ENCODE measurements at places on chromosomes 4 and X.

GRCh38 chrX:16711219-16711811, 1.2 kb downstream of the CTPS2 start:
- DNase-seq, result peak; percentile 23

DNA sequence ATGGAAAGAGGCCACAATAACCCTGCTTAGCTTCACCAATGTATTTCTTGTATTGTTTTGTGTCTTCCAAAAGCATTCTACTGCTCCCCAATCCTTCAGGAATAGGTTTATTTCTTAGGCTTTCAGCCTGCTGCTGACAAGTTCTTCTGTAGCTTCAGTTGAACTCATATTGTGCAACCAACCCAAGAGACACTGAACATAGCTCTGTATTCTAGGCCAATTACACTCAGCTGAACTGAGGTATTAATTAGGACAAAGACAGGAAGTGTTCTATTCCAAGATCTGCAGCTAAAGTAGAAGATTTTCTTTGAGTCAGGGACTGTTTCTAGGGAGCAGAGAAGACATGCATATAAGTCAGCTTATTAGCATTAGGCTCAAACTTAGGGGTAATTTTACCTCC, 151.8 kb downstream of the LHFPL1 start:
- DNase-seq, result no peak

DNA sequence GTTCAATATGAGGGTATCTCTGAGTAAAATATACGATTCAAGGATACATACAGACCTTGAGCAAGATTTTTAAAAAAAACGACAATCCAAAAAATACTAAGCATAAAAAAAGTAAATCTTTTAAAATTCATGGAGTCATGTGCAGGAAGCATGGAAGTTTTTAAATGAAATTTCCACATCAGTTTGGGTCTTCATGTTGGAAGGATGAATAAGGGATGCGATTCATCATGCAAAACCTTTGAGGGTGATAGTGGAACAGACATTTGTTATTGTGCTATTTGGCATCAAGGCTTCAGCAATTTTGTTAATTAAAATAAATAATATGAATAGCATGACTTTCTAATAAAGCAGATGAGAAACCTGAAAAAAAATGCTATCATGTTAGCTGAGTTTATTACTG, 815.0 kb upstream of the PCDH10 start:
- DNase-seq, result no peak

DNA sequence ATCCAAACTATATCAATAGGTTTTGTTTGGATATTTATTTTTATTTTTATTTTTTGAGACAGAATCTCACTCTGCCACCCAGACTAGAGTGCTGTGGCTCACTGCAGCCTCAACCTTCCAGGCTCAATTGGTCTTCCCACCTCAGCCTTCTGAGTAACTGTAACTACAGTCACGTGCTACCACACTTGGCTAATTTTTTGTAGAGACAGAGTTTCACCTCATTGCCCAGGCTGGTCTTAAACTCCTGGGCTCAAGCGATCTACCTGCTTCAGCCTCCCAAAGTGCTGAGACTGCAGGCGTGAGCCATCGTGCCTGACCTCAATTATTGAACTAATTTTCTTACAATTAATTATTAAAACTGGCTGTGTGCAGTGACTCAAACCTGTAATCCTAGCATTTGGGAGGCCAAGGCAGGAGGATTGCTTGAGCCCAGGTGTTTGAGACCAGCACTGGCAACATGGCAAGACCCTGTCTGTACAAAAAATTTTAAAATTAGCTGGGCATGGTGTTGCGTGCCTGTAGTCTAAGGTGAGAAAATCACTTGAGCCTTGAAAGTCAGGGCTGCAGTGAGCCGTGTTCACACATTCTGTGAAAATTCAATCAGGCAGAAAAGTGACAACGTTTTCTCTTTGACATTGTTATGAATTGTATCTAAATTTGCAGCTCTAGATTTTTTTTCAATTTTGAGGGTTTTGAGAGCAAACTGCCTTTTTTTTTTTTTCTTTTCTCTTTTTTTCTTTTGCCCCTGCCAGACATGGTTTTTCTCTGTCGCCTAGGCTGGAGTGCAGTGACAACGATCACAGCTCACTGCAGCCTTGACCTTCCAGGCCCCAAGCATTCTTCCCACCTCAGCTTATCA, 66.0 kb downstream of the UBE2K start:
- DNase-seq, result no peak

DNA sequence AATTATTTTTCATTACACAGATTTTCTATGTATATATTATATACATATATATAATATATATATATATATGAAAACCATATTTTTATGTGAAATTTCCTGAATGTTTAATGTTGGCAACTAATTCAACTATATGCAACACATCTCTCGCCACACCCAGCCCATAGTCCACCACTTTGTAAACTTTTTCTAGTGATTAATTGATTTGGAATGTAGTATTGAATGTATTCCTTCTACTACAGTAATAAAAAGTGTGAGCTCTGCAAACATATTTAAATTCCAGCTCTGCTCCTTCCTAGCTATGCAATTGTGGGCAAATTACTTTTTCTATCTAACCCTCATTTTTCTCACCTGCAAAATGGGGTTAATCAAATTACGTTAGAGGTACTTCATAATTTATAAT, 187.8 kb downstream of the TEX11 start:
- no peak for DNase-seq

DNA sequence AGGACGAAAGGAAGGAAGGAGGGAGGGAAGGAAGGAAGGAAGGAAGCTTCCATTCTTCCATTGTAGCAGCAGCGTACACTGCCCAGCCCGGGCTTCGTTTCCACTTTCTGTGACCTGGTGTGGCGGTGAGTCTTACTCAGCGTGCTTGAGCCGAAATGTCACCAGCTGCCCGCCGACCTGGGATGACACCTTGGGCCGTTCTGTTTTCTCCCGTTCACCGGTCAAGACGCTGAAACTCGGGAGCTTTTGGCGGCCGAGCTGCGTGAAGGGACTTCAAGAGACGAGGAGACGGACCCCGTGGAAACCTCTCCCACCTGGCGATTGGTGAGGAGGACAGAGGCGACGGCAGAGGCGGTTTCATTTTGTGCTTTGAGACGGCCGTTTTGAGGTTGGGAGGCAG, 47.1 kb upstream of the PPP2R3B start:
- DNase-seq, result no peak

GRCh38 chr4:3384391-3384770, 57.4 kb upstream of the HGFAC start:
- DNase-seq, result no peak

DNA sequence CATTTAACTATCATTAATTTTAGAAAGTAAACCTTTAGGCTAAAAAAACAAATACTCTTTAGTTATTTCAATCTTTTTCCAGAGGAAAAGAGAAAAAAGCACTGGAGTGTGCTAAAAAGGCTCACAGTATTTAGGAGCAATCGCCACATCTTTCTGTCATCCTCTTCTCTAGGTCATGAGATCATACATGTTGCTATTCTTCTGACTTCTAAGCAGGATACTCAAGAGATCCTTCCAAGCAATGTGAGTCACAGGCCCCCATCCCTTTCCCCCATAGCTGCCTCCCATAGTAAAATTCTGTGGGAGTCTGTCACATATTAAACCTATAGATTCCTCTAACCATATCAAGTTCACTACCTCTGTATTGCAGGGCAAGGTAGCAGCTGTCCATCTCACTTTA, 7.7 kb downstream of the EDNRA start:
- no peak for DNase-seq

GRCh38 chrX:49977319-49978090, 55.1 kb downstream of the CLCN5 start:
- no peak for DNase-seq

DNA sequence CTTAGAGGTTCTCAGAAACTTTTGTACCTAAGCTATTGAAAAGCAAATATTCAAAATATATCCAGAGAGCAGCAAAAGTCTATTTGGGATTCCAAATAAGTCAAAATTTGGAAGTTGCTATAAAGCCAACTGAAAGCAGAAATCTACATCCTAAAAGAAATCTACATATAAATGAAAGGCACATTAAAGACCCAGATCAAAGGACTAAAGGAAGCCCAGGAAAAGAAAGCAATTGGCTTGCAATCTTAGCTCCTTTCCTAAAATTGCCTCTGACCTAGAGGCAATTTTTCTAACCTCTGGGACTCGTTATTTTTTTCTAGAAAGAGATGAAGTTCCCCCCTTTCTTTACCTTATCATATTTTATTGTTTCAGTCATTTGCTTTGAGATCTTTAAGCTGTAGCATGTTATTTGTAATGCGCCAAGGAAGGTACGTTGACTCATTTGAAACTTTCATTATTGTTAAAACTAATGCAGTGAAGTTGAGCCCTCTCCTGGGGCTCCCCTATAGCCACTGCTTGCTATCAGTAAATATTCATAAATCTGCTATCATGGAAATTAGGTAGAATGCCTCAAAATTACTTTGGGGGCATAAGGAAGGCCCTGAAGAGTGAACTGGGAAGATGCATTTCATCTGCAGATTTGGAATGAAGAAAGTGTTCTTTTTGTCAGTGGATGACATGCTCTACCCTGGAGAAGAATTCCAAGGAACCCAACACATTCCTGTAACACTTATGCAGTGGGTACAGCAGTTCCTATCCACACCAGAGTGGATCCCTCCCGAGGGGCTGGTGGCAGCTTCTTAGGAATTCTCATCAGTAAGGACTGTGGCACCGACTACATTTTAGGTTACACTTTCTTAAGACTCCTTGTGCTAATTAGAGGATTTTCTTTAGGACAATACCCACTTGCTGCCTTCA, 177.8 kb upstream of the IGFBP7 start:
- DNase-seq, result no peak
